ENCODE measurements at places on chromosomes 11 and 22. TPM values are rescaled to one million over a fixed set of nuclear protein-coding genes. Genes with fewer than 3 reads are reported as not detected.

The CASP1 gene
- polyA plus RNA-seq: 10.4 TPM

The RTN4RL2 gene
- polyA plus RNA-seq: 23.8 TPM

- no peak for DNase-seq
Measured at GRCh38 chr11:131938351-131938751, 567.9 kb downstream of the NTM start.

The OR51B2 gene
- not detected for polyA plus RNA-seq

- DNase-seq: no peak
Measured at GRCh38 chr11:86579406-86579731, 93.0 kb downstream of the ME3 start.

DNA sequence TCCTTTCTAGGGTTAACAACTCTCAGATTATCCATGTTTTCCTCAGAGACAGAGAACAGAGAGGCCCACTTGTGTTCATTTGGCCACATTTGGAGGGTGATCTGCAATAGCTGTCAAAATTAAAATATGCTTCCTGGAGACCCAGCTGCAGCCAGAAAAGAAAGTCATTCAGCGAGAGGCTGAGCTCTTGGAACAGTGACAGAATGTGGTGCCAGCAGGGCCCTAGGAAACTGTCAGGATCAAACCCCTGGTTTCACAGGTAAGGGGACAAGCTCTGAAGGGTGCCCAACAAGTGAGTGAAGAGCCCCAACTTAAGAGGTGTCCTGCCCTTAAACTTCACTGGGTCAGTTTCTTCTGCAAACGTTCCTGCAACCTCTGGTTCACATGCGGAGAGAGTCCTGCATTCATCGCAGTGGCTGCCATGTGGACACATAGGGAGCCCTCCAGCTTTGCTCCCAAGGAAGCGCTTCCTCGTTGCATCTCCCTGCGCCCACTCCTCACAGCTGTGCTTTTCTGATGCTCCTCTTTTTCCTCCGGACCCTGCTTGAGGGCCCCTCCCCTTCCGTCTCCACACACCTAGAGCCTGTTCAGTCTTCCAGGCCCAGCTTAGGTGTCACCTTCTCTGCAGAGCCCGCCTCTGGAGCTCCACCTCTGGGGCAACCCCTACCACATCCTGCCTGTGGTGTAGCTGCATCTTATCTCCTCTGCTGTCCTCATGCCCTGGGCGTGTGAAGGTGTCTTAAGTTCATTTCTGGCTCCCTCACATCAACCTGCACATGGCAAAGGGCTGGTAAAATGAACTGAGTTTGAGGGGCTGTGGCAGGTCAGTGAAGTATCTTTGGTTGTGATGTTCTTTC lies 3.9 kb downstream of the UCP3 start:
- DNase-seq: no peak

- no peak for DNase-seq
Measured at GRCh38 chr11:111879637-111879960, 258 bp downstream of the CFAP68 start.

The DNAJB7 gene
- 0.26 TPM for polyA plus RNA-seq

DNA sequence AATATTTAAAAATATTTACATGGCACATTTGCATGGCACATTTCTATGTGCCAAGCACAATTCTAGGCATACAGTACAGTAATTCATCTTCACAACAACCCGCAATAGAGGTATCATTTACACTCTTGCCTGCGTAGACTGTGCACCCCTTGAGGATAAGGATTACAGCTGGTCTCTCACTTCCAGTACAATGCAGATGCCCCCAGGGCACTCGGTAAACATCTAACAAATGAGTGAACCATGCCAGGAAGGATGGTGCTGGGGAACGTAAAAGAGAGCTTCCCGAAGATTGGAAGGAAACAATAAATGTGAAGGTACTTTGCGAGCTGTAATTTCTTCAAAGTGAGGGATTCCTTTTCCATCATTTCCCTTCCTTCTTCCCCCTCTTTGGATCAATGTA lies 1.3 kb downstream of the PRPF19 start:
- DNase-seq: no peak
